Cardiac muscle cell (in vitro differentiated cells and primary cell): ENCODE measurements at places on chromosomes 7 and 10. TPM values are rescaled to one million over a fixed set of nuclear protein-coding genes. Genes with fewer than 3 reads are reported as not detected.

DNA sequence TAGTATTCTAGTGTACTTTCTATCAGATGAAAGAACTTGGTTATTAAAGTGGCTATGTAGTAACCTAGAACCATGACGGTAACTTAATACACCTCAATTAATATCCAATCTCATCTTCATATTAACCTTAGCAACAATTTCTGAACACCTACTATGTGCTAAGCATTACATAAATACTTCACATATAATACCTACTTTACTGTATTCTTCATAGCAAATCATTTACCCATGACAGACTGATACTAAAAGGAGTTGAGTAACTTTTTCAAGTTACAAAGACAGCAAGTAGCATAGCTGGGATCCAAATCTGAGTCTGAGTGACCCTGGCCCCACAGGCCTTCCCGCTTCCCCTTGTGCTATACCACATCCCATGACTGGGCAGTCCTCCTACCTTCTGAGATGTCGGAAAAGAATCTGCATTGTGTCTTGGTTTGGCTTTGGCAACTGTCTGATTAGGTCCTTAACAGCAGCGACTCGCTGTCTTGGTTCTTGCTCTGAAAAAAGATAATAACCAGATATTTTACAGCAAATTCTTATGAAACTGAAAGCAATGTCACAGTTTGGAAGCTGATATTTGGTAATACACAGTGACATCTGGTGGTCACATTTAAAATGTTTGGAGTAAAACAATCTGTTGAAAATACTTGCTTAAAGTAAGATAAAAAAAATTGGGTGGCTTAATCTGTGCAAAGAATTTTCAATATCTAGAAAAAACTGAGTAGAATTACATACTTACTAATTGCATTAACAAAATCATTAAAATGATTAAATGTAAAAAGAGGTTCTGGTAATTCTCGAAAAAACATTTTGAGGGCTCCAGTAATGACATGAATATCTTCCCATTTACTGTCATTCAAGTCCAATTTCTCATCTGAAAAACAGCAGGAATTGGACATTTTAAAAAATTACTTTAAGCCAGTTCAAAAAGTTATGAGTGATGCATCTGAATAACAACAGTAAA is 120.1 kb downstream of the ARHGAP12 start:
- no peaks in the 10 kb centered on the region for H3K27me3 ChIP-seq
- peak; percentile 88 for DNase-seq
- H3K27ac ChIP-seq: peak overlapping the region; percentile 24
- H3K36me3 ChIP-seq: peaks cover 26% of the 10 kb centered on the region
- H3K4me1 ChIP-seq: no peaks in the 10 kb centered on the region

DNA sequence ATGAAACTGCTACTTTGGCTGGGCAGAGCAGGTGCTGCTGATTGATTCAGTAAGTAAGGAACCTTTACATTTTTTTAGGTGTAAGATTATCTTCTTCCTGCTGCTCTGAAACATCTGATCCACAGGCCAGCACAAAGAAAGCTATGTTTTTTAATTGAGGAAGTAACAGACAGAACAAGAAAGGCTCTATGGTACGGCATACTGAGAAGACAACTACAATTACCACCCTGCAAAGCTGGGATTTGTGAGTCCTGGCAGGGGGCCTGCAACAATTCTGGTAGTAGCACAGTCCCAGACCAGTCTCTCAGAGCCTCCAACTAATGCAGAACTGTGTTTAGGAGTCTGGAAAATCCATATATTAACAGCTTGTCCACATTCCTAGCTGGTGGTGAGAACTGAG is 103.0 kb upstream of the LRRTM3 start:
- DNase-seq: no peak
- H3K27me3 ChIP-seq: no peaks in the 10 kb centered on the region
- no peak overlapping the region for H3K27ac ChIP-seq
- H3K4me1 ChIP-seq: peaks cover 5% of the 10 kb centered on the region

DNA sequence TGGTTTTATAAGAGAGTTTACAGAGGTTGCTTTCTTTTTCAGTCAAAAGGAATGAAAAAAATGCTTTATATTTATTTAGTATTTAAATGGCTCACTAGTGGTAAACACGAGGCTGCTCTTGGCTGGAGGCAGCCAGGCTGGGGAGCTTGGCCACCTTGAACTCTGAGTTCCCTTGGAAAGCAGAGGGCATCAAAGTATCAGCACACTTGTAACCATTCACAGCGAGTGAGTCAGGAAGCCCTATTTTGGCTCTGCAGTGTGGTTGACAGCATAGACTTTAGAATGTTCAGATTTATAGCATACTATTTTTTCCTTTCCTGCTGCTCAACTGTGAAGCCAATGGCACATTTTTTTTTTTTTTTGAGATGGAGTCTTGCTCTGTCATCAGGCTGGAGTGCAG is 51.6 kb downstream of the CYCS start:
- peak; percentile 23 for DNase-seq
- no peak overlapping the region for H3K4me3 ChIP-seq
- H3K4me1 ChIP-seq: no peaks in the 10 kb centered on the region
- no peaks in the 10 kb centered on the region for H3K36me3 ChIP-seq
- no peaks in the 10 kb centered on the region for H3K27me3 ChIP-seq

The CCL26 gene
- total RNA-seq: not detected in 2 replicates

The CTTNBP2 gene
- total RNA-seq: 21.8 and 51.2 TPM in 2 replicates

- no peak overlapping the region for H3K27ac ChIP-seq
- H3K36me3 ChIP-seq: no peaks in the 10 kb centered on the region
- no peaks in the 10 kb centered on the region for H3K27me3 ChIP-seq
- peaks cover 4% of the 10 kb centered on the region for H3K4me1 ChIP-seq
These were observed 290.0 kb downstream of the RNLS start for GRCh38 chr10:88293073-88293472.

The ASAH2B gene
- total RNA-seq: 3.4 and 6.6 TPM in 2 replicates

DNA sequence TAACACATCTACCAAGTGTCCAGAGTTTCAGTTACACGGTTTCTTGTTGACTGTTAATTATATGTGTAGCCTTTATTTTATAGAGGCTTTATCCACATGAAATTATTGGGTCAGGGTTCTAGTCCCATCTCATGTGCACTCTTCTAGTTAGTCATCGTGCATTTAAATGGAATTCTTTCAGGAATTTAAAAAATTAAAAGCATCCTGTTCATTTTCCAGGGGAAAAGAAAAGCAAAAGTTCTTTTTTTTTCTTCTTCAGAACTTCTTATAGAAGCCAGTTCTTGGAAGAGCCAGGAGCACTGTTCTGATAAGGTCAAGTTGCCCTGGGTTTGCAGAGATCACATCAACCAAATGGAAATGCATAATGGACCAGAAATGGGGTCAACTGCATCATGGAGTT is 324.7 kb downstream of the INHBA start:
- no peak overlapping the region for H3K27ac ChIP-seq
- H3K4me1 ChIP-seq: no peaks in the 10 kb centered on the region
- DNase-seq: no peak
- no peak overlapping the region for H3K4me3 ChIP-seq
- H3K36me3 ChIP-seq: no peaks in the 10 kb centered on the region

The OR6V1 gene
- total RNA-seq: not detected in 2 replicates

- no peak for DNase-seq
- H3K36me3 ChIP-seq: no peaks in the 10 kb centered on the region
These were observed 41.2 kb upstream of the SVIL start for GRCh38 chr10:29675984-29676383.

DNA sequence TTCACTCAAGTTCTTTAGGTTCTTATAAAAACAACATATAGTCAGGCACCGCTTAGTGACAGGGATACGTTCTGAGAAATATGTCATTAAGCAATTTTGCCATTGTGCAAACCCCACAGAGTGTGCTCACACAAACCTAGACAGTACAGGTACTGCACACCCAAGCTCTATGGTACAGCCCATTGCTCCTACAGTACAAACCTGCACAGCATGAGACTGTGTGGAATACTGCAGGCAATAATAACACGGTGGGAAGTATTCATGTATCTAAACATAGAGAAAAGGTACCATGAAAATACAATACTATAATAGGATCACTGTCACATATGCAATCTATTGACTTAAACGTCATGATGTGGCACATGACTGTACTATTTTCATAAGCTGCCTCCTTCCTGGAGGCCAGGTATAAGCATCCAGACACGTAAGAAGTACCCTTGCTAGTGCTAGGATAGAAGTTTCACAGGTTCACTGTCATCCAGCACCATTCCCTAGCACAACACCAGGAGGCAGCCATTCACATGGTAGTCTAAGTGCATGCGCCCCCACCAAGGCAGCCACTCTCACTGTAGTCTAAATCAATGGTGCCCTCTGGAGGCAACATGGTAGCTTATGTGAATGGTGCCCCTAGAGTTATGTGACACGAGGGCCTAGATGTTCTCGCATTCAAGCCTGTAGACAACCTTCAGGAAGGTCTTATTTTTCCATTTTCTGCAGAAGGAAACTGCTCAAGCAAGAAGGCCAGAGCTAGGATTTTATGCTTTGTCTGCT is 98.5 kb downstream of the ARHGAP22 start:
- H3K27me3 ChIP-seq: no peaks in the 10 kb centered on the region
- H3K4me3 ChIP-seq: no peak overlapping the region
- DNase-seq: no peak
- peaks cover 14% of the 10 kb centered on the region for H3K4me1 ChIP-seq
- no peak overlapping the region for H3K27ac ChIP-seq

- no peaks in the 10 kb centered on the region for H3K4me1 ChIP-seq
- H3K27ac ChIP-seq: no peak overlapping the region
- DNase-seq: no peak
- H3K27me3 ChIP-seq: no peaks in the 10 kb centered on the region
- H3K4me3 ChIP-seq: no peak overlapping the region
- H3K36me3 ChIP-seq: no peaks in the 10 kb centered on the region
These were observed 127.9 kb downstream of the CPED1 start for GRCh38 chr7:121116396-121116795.

DNA sequence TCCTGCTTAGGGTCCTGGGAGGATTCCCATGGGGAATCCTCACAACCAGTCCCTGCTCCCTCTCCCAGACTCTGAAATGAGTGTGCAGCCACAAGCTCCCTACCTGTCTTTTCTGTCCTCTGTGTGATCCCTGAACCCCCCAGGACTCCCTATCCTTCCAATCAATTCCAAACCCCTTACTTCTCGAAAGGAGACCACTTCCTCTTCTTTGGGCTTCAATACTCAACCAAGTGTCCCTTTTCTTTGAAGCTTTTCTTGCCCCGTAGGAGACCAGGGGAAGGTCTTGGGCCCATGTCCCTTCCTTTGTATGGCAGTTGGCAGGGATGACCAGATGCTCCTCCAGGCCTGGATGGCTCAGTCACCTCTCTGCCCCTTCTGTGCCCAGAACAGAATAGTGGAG is 1.7 kb downstream of the AEBP1 start:
- H3K27me3 ChIP-seq: no peaks in the 10 kb centered on the region
- DNase-seq: no peak
- H3K36me3 ChIP-seq: peaks cover 11% of the 10 kb centered on the region

GRCh38 chr7:94618126-94618525 is 37.8 kb downstream of the SGCE start:
- DNase-seq: no peak
- peaks cover 23% of the 10 kb centered on the region for H3K4me1 ChIP-seq
- no peak overlapping the region for H3K27ac ChIP-seq
- no peaks in the 10 kb centered on the region for H3K36me3 ChIP-seq

GRCh38 chr7:84970670-84971069 is 216.2 kb downstream of the SEMA3D start:
- no peaks in the 10 kb centered on the region for H3K36me3 ChIP-seq
- H3K27me3 ChIP-seq: no peaks in the 10 kb centered on the region
- H3K4me3 ChIP-seq: no peak overlapping the region
- H3K4me1 ChIP-seq: peaks cover 3% of the 10 kb centered on the region
- DNase-seq: peak; percentile 27
- no peak overlapping the region for H3K27ac ChIP-seq

DNA sequence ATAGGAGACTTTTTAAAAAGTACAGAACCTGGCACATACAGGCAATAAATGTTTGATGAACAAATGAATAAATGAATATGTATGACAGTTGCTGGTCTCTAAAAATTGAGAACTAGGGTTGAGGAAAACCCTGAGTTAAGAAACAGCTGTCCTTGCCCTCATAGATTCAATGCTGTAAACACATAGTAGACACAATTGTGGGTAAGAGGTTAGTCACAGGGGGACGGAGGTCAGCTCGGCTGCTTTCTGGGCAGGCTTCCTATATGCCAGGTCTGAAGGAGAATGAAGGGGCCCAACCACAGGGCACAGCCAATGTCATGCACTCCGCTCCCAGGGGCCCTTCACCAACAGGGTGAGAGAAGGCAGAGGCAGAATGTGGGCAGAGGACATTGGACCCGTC is 143.3 kb upstream of the RSU1 start:
- no peaks in the 10 kb centered on the region for H3K4me1 ChIP-seq
- no peaks in the 10 kb centered on the region for H3K36me3 ChIP-seq
- no peak overlapping the region for H3K4me3 ChIP-seq
- no peak overlapping the region for H3K27ac ChIP-seq
- H3K27me3 ChIP-seq: no peaks in the 10 kb centered on the region

DNA sequence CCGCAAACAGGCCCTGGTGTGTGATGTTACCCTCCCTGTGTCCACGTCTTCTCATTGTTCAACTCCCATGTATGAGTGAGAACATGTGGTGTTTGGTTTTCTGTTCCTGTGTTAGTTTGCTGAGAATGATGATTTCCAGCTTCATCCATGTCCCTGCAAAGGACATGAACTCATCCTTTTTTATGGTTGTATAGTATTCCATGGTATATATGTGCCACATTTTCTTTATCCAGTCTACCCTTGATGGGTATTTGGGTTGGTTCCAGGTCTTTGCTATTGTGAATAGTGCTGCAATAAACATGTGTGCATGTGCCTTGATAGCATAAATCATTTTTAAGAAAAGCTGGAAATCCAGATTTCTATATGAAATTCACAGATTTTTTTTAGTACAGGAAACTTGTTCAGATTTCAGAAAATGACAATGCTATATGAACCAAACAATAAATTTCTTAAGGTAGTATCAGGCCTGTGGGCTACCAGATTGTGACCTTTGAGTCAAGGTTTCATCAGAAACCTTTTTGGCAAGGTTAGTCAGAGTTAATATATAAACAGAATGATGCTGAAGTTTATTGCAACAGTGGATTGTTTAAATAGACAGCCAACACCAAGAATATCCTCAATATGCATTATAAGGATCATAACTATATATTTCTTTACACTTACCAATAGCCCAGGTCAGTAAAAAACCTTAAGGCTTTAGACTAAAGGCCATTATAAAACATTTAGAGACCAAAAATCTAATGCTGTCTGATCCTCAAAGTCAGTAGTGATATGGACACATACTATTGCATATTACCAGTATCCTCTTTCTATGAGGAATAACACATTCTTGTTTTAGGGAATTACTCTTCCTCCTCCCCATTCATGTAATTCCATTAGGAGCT is 68.7 kb upstream of the PAPSS2 start:
- H3K27me3 ChIP-seq: no peaks in the 10 kb centered on the region
- no peak for DNase-seq
- no peak overlapping the region for H3K4me3 ChIP-seq
- no peak overlapping the region for H3K27ac ChIP-seq
